ENCODE measurements at places on chromosomes 6 and 20. TPM values are rescaled to one million over a fixed set of nuclear protein-coding genes. Genes with fewer than 3 reads are reported as not detected.

SAMD5 gene
- polyA plus RNA-seq: 3.9 TPM

- no peak for DNase-seq
Measured at GRCh38 chr6:133896344-133896721, 7.4 kb downstream of the TCF21 start.

SIGLEC1 gene
- 1.8 TPM for polyA plus RNA-seq

MLN gene
- polyA plus RNA-seq: not detected

BHLHE23 gene
- polyA plus RNA-seq: not detected

COL9A3 gene
- 2.4 TPM for polyA plus RNA-seq

GNRH2 gene
- polyA plus RNA-seq: 1.4 TPM

- DNase-seq: no peak
Measured at GRCh38 chr6:40688214-40688761, 101.1 kb upstream of the LRFN2 start.

DNA sequence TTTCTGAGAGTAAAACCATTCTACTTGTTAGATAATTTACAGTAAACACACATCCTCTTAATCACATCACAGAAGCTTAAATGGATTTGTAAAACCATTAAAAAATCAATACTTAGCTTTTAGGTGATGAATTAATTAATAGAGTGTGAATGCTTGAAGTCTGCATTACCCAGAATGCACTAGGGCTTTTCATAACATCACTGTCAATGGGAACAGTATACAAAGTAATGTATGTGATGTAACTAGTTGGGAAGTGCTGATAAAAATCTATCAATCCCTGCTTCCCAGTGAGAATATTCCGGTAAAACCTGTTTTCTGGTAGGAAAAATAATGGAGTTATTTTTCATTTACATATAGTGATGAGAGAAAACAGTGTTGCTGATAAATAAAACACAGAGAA is 23.1 kb upstream of the HDGFL1 start:
- no peak for DNase-seq

LTA gene
- polyA plus RNA-seq: not detected

DLK2 gene
- polyA plus RNA-seq: not detected

DNA sequence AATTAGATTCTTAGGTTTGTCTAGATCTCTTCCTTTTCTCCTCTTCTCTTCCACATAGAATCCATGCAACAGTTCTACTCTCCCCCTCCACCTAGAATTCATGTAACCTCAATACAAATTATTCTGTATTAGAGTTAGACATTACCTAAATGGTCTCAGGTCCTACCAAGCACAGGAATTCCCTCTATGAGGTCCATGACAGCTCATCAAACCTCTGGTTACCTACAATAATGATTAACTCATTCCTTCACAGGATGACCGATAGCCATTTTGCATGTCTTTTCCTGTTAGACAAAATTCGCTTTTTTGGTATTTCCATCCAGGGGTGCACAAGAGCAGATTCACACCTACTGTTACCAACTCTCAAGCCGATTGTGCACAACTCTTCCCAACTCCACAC is 27.4 kb upstream of the BMP2 start:
- DNase-seq: no peak

DNA sequence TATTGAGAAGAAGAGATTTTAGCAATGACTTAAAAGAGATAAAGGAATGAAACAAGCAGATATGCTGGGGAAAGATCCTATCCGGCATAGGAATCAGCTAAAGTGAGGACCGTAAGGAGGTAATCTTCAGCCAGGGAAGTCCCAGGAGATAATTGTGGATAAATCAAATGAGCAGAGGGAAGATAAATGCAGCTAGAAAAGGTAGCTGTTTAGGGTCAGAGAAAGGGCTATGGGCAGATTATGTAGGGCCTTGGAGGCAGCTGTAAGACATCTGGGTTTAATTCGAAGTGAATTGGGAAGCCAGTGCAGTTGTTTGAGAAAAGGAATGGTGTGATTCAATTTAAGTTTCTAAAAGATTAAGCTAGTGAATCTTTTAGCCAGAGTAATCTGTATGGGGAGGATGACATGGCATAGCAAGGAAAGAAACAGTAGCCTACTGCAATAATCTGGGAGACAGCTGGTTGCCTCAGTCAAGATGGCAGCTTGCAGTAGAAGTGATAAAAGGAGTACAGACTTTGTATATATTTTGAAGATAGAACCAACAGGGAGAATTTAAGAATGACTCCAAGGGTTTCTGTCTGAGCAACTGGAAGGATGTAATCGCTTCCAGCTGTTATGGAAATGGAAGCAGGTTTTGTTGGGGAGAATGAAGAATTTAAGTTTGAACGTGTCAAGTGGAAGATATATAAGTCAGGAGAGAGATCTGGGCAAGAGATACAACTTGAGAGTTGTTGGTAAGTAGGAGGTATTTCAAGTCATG is 552.3 kb upstream of the FLRT3 start:
- DNase-seq: no peak
